GM04503 (cell line): ENCODE measurements at places on chromosomes 2 and 18.

GRCh38 chr2:122960759-122961641, 1064.1 kb upstream of the CNTNAP5 start:
- DNase-seq, result no peak

DNA sequence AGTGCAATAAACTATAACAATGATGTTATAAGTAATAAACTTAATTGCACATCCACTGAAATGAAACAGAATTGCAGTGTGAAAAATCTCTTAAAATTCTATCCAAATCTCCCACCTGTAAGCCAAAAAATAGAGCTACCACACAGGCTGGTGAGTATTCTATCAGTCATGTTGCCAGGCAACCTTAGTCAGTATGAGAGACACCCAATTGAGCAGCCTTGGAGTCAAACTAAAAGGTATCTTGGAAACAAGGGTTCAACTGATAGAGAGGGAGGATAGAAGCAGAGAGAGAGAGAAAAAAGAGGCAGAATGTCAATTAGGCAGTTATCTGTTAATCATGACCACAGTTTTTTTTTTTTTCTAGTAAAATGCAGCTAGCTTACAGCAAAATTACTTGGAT, 45.8 kb downstream of the GALNT13 start:
- DNase-seq, result no peak

- DNase-seq, result no peak
Measured at GRCh38 chr2:215790523-215791421, 222.6 kb downstream of the MREG start.

- DNase-seq, result no peak
Measured at GRCh38 chr2:201018636-201019035, 52.8 kb downstream of the HYCC2 start.

DNA sequence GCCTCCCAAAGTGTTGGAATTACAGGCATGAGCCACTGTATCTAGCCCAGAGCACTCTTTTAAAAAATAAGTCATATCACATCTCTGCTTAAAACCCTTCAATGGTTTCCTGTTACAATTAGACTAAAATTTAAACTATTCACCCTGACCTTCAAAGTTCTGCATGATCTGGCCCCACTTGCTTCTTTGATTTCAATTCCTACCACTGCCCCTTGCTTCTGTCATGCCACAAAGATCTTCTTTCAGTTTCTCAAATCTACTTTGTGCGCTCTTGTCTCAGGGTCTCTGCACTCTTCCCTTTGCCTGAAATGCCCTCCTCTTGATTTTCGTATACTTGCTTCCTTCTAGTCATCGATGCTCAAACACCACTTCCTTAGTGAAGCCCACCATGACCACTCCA, 213.0 kb downstream of the TMEM247 start:
- DNase-seq, result no peak

DNA sequence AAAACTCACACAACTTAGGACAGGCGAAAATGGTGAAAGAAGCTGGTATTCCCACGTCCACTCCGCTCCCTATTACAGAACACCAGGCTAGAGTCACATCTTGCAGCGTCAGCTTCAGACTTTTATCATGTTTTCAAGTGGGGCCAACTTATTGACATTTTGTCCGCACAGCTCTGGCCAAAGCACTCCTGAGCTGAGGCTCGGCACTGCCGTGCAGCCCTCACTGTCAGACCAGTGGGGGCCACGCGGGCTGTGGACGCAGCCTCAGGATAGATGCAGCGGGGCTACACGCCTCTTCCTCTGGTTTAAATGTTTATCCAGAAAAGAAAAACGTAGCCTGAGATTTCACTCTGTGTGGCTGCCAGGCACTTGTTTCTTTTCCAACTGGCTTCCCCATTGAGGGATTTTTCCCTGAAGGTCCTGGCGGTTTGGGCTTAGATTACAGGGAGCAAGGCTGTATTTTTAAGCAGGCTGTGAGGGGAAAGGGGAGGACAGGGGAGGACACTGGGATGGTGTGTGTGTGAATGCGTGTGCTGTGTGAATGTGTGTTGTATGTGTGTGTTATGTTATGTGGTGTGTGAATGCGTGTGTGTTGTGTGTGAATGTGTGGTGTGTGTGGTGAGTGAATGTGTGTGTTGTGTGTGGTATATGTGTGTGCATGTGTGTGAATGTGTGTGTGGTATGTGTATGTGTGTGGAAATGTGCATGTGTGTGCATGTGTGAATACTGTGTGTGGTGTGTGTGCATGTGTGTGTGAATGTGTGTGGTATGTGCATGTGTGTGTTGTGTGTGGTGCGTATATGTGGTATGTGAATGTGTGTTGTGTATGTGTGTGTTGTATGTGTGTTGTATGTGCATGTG, 267.6 kb downstream of the DCDC2C start:
- DNase-seq, result no peak

DNA sequence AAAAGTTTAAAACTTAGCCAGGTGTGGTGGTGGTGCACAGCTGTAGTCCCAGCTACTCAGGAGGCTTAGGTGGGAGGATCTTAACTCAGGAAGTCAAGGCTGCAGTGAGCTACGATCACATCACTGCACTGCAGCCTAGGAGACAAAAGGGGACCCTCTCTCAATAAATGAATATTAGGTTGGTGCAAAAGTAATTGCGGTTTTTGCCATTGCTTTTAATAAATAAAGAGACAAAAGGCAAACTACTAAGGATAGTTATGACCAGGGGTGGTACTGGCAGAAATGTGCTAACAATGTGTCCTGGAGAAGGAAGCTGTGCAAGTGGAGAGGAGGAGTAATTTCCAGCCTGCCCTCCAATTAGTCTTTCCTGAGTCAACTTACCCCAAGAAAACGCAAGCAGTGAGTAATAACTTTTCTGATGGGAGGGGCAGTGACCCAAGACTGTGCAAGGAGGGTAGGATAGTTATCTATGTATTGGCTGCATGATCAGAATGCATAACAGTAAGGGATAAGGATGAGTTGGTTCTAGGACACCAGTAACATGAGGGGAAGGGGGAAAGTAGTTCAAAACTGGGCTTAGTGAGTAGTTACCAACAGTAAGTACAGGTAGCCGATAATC, 1.5 kb downstream of the EXOC6B start:
- DNase-seq, result no peak

DNA sequence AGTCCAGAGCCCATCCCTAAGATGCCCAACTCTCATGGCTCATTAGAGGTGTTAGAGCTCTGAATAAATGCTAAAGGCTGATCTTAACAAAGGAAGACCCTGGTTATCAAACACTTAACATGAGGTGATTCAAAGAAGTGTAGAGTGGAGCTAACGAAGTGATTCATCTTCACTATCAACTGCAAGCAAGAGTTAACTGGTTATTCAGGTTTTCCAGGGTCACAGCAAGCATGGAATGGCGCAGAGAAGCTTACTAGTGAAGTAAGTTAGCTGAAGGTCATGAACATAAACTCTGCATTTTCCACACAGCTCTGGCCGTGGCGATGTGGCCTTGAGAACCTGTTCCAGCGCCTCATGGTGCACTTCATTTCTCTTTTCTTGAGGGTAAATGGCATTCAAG, 17.0 kb downstream of the RND3 start:
- DNase-seq, result no peak

DNA sequence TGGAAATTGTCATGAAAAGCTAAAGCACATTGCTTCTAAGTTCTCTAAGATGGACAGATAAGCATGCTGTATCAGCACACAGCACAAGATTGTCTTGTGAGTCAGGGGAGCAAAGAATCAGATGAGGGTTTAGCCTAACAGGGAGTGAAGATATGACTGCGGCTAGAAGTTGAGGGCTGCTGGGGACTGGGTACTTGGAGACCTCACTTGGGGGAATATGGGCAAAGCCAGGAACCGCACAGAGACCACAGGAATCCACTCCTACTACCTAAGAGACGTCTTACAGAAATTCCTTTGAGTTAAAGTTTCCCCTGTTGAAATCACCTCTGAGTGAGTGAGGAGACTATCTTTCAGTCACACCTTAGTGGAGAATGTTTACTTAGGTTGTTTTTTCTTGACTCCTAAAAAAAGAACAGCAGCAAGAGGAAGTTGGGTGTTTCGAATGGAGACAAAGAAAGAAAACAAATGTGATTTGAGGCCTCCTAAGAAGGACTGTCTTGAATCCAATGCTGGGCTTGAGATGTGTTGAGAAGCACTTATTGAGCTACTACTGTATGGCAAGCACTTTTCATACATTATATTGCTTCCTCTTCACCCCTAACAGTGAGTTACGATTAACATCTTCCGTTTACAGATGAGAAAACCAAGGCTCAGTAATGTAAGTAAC, 100.7 kb downstream of the ANKRD44 start:
- DNase-seq, result no peak

- DNase-seq, result no peak
Measured at GRCh38 chr18:68919900-68920299, 122.0 kb downstream of the CCDC102B start.

GRCh38 chr2:158009399-158009798, 92.3 kb upstream of the UPP2 start:
- DNase-seq, result no peak

DNA sequence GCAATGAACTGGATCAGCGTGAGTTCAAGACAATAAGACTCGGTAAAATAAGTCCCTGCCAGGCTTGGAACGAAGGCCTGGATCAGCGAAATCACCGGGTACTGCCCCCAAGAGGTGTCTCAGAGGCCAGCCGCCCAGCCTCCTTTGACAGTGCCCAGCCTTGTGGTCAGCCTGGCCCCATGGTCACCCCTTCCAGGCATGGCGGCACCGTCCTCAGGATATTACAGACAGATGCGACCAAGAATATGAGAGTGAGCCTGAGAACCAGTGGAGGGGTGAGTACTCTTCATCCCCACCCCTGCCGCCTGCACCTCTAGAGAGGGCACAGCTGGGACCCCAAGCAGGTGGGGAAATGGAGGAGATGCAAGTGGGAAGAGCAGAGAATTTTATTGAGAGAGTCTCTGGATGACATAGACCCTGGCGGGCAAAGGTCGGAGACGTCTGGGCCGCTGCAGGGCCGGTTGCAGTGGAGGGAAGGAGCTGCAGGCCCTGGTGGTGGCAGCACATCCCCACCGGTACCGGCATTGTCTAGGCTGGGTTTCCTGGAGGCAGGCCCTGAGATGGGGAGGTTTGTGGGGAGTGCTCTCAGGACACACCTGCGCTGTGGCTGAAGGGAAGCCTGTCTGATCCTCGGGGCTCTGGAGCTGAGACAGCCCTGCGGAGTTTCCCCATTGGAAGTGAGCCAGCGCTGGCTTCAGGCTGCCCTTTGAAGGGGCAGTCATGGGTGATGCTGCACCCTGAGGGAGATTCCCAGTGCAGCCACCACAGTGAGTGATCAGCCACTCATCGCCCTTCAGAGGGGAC, 190.0 kb downstream of the SEPTIN10 start:
- no peak for DNase-seq

DNA sequence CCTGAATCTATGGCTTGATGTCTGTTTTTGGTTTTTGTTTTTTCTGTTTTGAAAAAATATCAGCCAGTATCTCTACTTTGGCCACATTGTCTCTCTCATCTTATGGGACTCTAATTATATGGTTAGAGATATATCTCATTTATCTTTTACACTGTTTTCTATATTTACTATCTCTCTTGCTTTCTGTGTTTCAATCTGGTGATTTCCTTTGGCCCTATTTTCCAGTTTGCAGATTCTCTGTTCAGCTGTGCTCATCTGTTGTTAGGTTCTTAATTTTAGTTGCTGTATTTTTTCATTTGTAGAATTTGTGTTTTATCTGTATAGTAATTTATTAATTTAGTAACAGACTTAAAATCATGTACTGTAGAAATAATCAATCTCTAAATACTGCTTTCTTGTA, 41.3 kb upstream of the ELAC1 start:
- DNase-seq, result no peak

- DNase-seq, result no peak
Measured at GRCh38 chr2:204722207-204722606, 176.9 kb downstream of the PARD3B start.

DNA sequence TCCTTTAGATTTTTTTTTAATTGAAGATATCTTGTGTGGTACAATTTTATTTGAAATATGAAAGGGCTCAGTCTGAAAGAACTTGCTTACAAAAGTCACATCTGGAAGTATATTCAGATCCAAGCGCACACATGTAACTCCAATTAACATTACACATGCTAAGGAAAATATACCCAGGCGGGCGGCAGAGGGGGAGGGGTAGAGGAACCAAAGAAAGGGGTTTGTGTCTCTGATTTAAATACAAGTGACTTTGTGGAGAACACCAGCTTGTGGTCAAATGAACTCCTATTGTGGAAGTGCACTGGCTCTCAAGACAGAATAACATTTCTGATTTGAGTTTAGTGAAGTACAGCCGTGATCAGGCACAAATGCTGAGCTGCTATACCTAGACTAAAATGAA, 280.2 kb upstream of the SOX11 start:
- no peak for DNase-seq

DNA sequence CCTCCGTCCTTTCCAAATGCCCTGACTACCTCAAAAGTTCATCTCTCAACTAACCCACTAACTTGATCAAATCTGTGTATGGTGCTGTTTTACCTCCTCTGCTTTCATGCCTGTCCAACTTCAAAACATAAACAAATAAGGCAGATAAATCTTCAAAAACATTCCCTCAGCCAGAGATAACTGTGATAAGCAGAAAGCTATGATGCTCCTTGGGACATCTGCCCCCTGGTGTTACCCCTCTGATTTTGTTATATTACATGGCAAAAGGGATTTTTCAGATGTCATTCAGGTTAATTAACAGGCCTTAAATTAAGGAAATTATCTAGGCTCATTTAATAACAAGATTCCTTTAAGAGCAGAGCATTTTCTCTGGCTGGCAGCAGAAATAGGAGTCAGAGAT, 810.8 kb upstream of the CHAC2 start:
- no peak for DNase-seq

- DNase-seq, result no peak
Measured at GRCh38 chr2:195316486-195316885, 340.5 kb upstream of the SLC39A10 start.

GRCh38 chr2:163428187-163428586, 307.6 kb downstream of the FIGN start:
- DNase-seq, result no peak

DNA sequence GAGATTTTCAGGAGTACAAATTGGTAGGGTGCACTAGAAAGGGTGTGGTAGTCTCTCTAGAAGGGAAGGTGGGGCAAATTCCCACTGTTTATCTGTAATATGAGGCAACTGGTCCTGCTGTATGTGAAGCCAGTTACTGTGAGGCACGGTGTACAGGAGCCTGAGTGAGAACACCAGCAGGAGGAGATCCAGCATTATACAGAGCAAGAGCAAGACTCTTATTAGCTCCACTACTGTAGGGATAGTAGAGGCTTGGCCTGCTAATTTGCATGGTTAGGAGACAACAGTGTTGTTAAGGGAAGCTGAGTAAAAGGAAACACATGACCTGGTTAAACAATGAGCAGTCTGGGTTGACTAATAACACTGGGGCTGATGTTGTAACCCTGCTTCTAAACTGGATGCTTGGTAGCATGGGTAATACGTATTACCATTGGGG, 76.3 kb upstream of the WDSUB1 start:
- DNase-seq, result peak; percentile 3

DNA sequence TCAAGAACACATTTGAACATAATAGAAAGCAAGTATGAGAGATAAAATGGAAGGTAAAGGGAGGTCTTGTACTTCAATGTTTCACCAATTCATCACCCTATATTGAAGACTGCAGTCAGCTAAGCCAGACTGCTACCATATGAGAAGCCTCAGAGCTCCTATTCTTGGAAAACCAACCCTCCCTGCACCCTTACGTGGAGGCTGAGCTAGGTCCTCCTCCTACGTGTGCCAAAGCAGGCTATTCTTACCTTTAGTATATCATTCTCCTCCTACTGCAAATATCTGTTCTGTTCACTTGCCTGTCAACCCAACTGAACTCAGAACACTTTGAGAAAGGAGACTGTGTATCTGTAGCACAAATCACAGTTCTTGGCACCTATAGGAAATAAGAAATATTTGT, 255.8 kb upstream of the HNRNPA3 start:
- DNase-seq, result no peak

GRCh38 chr2:119005555-119005954, 63.6 kb downstream of the MARCO start:
- no peak for DNase-seq
